ENCODE measurements at places on chromosomes 13 and 19. TPM values are rescaled to one million over a fixed set of nuclear protein-coding genes. Genes with fewer than 3 reads are reported as not detected.

COX7A1 gene
- not detected for total RNA-seq

- DNase-seq = no peak
Measured at GRCh38 chr13:50636007-50636704, 207.3 kb downstream of the DLEU7 start.

- no peak for DNase-seq
Measured at GRCh38 chr19:46745521-46746280, at the start of gene FKRP. Gene FKRP (plus strand): TSS chr19:46746057. CDS start chr19:46755451, 9,394 bp downstream.

- DNase-seq = no peak
Measured at GRCh38 chr19:5113633-5114586, 145.0 kb downstream of the KDM4B start.

SIGLEC8 gene
- not detected for total RNA-seq

DNA sequence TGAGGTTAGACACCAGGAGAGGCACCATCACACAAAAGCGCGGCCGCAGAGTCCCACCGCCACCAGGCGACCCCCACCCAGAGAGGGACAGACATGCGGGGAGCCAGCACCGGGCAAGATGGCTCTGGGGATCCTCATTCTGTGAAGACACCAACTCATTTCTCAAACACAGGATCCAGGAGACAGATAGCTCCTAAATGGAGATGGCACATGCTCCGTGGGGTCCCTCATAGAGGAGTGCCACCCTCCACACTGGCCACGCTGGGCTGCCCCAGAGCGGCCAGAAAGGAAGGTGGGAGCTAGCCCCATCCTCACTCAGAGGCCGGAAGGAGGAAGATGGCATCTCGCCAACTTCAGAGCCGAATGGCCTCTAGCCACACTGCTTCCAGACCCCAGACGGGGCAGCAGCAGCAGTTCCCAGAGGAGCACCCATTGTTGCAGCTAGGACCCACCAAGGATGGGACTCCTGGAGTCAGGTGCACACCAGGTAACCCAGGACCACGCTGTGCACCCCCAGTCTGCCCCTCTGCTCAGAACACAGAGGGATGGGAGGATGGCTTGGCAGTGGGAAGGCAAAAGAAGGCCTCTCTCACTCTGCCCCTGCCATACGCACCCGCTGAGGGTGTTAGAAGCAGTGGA, 78.6 kb downstream of the ZIC5 start:
- DNase-seq = no peak

GRCh38 chr19:47495478-47496372, 11.7 kb upstream of the KPTN start:
- DNase-seq = no peak

ERCC1 gene
- total RNA-seq = 49.3 TPM

DNA sequence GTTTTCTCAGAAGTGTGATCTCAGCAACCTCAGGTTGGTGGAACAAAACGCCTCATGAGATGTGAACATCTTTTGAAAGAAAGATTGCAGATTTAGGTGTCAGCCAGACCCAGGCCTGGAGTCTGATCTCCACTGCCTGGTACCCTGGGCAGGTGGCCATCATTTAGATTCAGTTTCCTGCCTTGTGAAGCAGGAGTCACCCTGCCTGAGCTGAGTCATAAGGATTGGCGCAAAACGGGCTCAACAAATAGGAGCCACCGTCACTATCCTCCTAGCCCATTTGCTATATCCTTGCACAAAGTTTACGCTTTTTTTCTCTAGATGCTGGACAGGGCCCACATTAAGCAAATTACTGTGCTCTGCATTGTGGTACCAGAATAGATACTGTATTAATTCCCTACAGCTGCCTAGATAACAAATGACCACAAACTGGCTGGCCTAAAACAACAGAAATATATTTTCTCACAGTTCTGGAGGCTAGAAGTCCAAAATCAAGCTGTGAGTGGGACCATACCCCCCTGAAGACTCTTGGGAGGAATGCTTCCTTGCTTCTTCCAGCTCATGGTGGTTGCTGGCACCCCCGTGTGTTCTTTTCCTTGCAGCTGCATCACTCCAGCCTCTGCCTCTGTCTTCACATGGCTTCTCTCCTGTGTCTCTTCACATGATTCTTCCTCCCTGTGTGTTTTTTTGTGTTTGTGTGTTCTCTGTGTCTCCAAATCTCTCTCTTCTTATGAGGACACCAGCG, 38.2 kb downstream of the TNFSF11 start:
- DNase-seq = peak; percentile 22

DNA sequence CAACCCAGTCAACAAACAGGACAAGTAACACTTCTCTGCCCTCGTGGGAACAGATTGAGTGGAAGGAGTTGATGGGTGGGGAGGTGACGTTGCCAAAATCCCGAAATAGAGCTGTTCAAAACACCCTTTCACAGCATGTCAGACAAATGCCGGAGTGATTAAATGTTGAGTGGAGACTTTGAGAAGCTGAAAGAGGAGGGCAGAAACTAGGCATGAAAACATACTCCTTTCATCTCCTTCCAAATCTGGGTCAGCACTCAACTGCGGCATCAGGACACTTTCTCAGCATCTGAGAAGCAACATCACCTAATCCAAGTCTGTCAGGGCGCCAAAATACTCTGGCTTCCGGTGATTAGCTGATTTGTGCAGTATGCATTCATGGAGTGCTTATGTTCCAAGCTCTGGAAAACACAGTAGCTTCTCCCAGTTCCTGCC, 51.5 kb upstream of the MRI1 start:
- DNase-seq = no peak

- DNase-seq = no peak
Measured at GRCh38 chr13:48220592-48220980, 12.4 kb upstream of the ITM2B start.

DNA sequence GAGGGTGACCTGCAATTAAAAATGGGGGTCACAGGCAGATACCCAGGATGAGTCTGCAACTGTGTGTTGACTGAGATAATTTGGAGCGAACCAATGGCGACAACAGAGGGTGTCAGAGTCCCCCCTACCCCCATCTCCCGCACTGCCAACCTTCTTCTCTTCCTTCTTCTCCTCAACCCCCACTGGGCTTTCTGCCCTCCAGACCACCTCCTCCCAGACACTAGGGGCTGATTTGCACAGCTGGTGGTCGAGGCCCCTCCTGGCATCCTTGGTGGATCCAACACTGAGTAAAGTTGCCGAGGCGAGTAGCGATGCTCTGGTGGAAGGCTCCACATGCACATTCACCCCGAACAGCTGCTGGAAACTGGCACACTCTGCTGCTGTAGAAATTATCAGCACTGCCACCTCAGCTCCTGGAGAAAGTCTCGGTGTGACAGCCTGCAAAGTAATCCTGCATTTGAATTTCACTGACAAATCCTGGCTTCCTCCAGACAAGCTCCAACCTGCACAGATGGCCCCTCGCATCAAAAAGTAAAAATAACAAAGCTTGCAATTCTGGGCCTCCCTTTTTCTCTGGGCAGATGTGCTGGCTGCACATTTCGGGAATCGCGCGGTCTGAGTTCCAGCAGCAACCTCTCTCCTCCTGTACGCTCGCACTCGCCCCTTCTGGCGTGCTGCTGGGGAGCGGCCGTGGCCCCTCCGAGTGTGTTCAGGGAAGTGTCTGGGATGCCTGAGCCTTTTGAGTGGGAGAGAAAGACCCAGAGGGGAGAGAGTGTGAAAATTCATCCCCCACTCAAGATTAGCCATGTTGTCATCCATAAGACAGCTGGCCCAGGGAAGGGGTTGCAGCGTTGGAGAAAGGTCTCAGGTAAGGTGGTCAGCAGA, 28.5 kb downstream of the CCNE1 start:
- DNase-seq = no peak

DNA sequence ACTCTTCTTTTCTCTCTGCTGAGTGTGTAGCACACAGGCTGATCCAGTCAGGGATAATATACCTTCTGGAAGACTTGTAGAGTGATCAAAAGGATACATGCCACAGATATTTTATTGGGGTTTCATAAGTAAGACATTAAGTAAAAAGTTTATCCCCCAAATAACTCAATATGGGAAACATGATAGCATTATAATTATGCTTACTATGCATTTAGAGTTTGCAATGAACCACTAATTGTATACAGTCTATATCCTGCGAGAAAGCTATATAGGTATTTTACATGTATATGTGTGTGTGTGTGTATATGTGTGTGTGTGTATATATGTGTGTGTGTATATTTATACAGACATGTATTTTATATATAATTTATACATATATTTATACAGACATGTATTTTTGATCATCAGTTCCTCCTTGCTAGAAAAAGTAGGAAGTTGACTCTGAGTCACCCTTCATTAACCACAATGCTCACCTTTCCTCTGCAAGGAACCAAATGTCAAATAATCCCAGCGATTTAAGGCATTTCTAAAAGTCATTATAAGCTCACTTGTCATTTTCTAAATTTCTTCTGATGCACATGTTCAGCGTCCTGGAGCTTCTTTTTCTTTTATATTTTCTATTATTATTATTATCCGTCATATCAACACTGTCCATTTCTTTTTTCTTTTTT, 312.5 kb upstream of the OBI1 start:
- DNase-seq = no peak

GRCh38 chr13:44084146-44084545, 204.4 kb downstream of the LACC1 start:
- no peak for DNase-seq

DNA sequence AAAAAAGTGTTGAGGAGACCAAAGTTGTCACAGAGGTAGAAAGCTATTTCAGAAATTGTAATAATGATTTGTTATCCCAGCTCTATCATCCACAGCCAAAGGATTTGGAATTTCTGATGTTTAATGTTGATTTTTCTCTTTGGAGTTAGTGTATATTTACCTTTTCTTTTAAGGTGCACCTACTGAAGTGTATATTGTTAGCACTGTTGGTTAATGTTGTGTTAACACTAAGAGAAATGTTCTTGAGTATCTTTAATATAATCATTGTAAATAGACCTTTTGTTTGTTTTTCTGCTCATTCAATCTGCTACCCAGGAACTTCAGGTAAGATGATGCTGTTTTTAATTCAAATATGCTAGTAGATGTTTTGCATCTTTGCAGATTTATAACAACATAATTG, 57.5 kb downstream of the ZAR1L start:
- DNase-seq = no peak

PSG6 gene
- total RNA-seq = not detected

- no peak for DNase-seq
Measured at GRCh38 chr19:49161987-49162386, 4.4 kb downstream of the TRPM4 start.

DNA sequence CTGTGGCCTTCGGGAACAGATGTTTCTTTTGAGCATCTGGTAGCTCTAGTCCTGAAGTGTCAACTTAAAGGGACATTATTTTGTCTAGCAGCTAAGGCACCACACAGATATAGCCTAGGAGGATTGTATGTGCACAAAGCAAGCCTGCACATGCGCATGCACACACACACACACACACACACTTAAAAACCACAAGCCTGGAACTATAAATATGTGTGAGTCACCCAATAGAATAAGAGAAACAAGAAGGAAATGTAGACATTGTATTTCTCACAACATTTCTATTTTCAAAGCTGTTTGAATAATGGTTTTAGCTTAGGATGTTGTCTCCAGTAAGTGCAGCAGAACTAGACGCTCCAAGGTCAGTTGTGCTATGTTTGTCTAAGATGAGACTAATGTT, 516.5 kb downstream of the SUCLA2 start:
- peak; percentile 44 for DNase-seq

GRCh38 chr13:111962431-111962891, 104.5 kb upstream of the SOX1 start:
- DNase-seq = peak; percentile 4

RFPL4AL1 gene
- not detected for total RNA-seq

- no peak for DNase-seq
Measured at GRCh38 chr13:54928071-54928470, 1899.5 kb downstream of the OLFM4 start.

DNA sequence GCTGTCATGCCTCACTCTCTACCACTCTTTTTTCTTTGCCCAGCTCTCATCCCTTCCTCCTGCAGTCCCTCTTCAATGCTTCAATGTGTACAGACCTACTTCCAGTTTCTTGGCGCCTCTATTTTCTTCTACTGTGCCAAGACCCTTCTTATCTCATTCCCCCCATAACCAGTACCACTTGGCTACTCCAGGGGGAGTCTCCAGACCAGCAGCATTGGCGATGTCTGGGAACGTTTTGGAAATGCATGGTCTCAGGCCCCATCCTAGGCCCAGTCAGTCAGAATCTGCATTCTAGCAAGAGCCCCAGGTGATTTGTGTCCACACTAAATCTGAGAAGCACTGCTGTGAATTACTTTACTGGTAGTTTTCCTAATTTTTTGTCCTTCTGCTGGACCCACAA, 198.2 kb downstream of the SLC7A1 start:
- DNase-seq = no peak

DNA sequence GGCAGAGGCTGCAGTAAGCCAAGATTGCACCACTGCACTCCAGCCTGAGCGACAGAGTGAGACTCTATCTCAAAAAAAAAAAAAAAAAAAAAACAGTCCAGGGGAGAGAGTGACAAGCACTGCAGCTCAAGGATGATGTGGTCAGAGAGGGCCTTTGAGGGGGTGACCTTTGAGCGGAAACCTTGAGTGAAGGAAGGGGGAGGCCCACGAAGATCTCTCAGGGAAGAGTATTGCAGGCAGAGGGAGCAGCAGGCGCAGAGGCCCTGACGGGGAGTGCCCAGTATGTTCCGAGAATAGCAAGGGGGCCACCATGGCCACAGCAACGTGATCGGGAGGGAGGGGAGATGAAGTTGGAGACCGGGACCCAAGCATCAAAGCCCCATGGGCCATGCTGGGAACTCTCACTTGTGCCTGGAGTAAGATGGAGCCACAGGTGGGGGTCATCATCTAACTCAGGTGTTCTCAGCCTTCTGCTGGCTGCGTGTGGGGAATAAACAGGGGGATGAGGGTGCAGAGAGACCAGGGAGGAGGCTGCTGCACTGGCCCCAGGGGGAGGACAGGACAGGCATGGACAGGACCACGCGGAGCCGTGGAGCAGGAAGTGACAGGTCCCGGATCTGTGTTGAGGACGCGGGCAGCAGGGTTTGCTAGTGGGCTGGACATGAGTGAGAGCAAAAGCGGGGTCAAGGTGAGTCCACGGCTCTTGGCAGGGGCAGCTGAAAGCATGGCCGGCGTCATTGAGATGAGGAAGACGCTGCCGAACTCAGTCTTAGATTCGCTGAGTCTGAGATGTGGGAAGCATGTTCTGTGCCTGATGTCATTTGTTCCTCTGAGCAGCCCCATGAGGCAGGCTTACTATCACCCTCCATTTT, 60.4 kb downstream of the DPF1 start:
- DNase-seq = no peak

GRCh38 chr19:8245869-8246835, 37.0 kb downstream of the CERS4 start:
- no peak for DNase-seq

- DNase-seq = no peak
Measured at GRCh38 chr19:30063650-30064347, 121.8 kb downstream of the URI1 start.

DNA sequence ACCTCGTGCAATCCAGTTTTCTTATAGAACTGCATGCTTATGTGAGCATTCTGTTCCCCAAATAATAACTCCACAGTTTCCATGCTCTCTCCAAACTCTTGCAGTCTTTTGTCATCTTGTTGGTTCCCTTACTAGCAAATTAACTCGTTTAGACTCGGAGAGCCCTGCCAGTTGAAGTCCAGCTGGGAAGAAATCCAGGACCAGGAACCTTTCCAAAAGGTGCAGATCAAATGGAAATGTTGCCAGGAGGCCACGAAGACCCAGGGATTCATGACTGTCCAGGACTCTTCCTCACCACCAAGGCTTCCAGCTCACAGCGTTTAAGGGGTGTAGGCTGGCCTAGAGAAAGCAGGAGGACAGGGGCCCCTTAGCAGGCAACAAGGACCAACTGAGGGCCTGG, 2.1 kb upstream of the TDRD12 start:
- DNase-seq = no peak

INSL3 gene
- not detected for total RNA-seq
